Activated CD4-positive, alpha-beta T cell treated with anti-CD3 and anti-CD28 coated beads for 4 hours (primary cell): ENCODE measurements at places on chromosomes 6 and 20.
A peak's percentile ranks its signal among the peaks of the same experiment; 100 is the strongest.

DNA sequence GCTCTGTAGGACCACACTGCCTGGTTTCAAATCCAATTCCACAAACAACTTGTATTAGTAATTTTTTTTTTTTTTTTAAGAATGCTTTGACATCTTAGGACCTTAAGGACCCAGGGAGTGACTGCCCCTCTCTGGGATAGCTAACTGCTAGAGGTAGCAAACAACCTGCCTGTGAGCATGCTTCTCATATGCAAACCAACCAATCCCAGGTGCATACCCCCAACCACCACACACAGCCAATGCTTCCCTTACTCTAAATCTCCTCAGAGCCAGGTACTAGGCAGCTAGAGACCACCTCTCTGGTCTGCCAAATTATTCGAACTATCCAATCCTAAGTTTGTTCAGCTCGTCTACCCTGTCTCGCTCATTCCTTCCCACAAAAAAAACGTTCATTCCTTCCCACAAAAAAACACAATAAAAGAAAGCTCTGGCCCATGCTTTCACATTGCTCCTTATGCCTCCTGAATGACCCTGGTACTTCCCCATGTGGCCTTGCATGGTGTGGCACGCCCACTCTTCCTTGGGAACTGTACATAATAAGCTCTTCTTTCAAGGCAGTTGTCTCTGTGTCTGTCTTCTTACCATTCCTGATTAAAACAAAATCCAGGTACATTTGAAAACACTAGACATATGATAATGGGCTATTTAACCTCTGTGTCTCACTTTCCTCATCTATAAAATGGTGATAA is 6.4 kb downstream of the SERAC1 start:
- no peak for DNase-seq

- no peak for DNase-seq
These were observed 40.6 kb downstream of the HLA-DPB1 start for GRCh38 chr6:33116417-33116816.

GRCh38 chr6:127343809-127344659 is 625 bp upstream of the ECHDC1 start:
- peak; percentile 8 for DNase-seq

DNA sequence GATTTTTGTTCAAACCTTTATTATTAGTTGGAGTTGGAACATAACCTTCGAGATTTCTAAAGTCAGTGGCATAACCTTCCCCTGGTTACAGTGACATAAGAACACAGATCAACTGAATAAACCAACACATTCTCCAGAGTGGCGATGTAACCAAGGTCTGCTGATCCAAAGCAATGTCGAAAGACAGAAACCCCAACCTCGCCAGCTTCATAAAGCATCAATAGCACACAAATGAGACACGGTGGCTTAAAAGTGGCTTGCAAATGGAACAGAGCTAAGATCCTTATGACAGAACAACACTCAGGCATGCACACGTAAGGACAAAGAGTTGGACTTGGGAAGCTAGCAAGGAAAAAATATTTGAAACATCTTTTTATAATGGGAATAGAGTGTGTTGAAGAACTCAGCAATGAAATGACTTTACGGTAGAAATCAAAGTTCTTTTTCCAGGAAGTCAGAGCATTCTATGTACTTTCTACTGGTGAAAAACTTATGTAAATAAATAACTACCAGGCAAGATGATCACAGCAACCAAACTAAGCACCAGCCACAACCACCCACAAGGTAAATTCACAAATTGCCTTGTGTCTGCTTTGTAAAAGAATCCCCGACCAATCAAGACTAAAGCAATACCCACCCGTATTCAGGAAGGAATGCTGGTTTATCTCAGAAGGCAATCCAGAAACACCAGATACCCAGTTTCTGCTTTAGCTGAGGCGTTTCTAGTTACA is 61.0 kb upstream of the NHSL1 start:
- no peak for DNase-seq

GRCh38 chr20:54152227-54153040 is 21.4 kb downstream of the CYP24A1 start:
- no peak for DNase-seq

GRCh38 chr6:16602035-16602434 is 159.2 kb downstream of the ATXN1 start:
- no peak for DNase-seq

- no peak for DNase-seq
These were observed 19.5 kb downstream of the GSTA4 start for GRCh38 chr6:52975580-52975979.

GRCh38 chr6:37168811-37169495 is 999 bp upstream of the PIM1 start:
- peak; percentile 43 for DNase-seq

- peak; percentile 20 for DNase-seq
These were observed 222.6 kb upstream of the TAB2 start for GRCh38 chr6:149094934-149095351.

GRCh38 chr20:20138301-20139064 is 86.2 kb downstream of the CFAP61 start:
- no peak for DNase-seq

- no peak for DNase-seq
These were observed 186.8 kb downstream of the UBE3D start for GRCh38 chr6:82878812-82879211.

DNA sequence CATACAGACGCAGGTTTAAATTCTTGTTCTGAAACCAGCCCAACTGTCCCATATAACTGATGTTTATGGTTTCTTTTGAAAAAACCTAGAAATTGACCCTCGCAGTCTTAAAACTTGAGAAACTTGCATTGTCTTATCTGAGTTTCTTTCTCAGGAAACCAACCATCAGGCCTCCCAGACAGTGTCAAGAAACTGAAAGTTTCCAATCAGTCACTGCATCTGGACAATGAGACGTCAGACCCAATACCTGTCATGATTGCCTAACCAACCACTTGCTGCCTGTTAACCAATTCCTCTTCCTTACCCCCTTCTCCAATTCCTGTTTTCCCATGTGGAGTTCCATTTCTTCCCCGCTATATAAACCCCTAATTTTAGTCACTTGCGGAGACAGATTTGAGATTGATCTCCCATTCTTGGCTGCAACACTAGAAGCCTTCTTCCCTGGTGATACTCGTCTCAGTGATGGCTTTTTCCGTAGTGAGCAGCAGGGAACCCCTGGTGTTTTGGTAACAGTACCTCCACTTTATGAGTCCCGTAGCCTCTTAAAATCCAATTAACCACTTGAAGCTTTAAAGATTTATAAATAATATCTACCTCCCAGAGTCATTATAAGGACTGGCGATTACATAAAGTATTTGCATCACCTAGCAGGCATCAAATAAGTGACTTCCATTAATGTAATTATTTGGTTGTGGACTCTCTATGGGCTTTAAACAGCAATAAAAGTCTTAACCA is 49.3 kb downstream of the GPR63 start:
- DNase-seq: no peak

GRCh38 chr6:166192557-166192956 is 24.9 kb upstream of the TBXT start:
- no peak for DNase-seq

DNA sequence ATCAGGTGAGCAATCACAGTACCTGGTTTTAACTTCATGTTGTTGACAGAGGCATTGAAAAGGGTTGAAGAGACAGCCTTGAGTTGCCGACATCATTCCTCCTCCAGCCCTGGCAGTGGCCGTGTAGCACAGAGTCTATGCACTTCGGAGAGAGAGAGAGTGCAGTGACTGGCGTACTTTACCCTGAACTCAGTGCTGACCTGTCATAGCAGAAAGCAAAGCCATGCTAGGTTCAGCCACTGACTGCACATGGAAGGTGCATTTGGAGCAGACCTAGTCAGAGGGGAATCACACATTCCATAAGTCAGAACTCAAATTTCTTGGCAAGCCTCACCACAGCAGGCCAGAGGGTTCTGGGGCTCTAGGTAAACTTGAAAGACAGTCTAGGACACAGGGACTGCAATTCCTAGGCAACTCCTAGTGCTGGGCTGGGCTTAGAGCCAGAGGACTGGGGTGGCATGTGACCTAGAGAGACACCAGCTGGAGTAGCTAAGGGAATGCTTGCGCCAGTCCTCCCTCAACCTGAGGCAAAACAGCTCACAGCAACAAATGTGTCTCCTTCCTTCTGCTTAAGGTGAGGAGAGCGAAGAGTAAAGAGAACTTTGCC is 69.1 kb downstream of the ELOVL4 start:
- DNase-seq: no peak

DNA sequence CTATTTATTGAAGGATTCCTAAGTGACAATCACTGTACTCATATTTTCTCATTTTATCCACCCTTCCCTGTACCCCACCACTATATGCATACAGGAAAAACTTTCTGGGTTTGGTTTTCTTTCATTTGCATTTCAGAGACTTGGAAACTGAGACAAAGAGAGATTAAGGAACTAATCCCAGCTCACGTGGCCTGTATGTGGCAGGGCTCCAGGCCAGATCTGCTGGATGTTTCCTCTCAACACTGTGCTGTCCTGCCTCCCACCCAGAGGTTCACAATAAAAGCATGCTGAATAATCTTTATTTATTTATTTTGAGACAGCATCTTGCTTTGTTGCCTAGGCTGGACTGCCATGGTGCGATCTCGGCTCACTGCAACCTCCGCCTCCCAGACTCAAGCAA is 50.2 kb downstream of the CEP162 start:
- no peak for DNase-seq

GRCh38 chr6:153150371-153150751 is 19.3 kb upstream of the RGS17 start:
- DNase-seq: no peak

- no peak for DNase-seq
These were observed 14.4 kb downstream of the PTPRA start for GRCh38 chr20:2887715-2888114.

- no peak for DNase-seq
These were observed 74.5 kb upstream of the MARCKS start for GRCh38 chr6:113782636-113783035.

GRCh38 chr6:38483526-38483925 is 156.2 kb downstream of the BTBD9 start:
- no peak for DNase-seq

DNA sequence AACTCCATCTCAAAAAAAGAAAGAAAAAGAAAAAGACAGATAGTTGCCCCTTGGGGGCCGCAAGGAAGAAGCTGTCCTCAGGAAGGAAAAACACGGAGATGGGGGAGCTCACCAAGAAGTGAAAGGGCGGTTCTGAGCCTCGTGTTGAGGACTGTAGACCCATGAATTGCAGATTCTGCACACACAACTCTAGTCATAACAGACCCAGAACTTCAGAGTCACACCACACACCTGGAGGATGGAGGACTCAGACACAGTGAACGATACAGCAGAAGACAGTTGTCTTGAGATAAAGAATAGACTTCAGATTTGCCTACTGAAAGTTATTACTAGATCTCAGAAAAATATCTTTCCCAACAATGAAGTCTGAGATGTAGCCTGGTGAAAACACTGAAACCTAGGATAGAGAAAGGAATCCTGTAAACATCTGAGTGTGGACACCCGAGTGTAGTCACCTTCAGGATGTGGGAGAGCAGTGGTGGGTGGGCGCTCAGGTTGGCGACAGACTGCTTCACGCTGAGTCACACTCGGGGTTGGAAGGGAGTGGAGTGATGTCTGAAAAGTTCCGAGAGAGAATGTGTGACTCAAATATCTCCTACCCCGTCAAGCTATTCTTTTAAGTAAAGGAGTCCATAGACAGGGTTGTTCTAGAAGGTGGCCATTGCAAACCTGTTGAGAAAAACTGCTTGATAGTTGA is 88.1 kb downstream of the MAP3K4 start:
- peak; percentile 65 for DNase-seq

- DNase-seq: no peak
These were observed 32.6 kb downstream of the BMP6 start for GRCh38 chr6:7758456-7758855.

DNA sequence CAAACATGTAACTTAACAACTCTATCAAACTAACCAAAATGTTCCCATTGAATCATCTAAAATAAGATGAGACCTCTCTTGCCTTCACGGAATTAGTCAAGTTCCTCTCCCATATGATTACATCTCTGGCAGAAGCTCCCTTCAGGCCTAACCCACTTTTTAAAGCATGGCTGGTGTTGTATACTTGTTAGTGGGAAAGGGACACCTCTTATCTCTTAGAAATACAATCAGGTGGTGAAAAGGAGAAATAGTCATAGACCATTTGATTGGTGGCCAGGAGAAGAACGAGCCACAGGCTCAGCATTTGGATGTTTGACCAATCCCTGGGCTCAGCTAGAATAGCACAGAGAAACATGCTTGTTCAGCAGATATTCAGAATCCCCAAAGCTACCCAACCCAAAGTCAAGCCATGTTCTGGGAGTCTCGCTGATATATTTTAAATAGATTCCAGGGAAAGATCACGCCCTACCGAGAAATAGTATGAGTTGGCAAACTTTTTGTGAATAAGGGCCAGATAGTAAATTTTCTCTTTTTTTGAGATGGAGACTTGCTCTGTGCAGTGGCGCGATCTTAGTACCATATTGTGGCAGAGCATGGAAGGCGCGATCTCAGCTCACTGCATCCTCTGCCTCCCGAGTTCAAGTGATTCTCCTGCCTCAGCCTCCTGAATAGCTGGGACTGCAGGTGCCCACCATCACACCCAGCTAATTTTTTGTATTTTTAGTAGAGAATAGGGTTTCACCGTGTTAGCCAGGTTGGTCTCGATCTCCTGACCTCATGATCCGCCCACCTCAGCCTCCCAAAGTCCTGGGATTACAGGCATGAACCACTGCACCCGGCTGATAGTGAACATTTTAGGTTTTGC is 126.3 kb upstream of the MYLIP start:
- DNase-seq: no peak

- DNase-seq: no peak
These were observed 576.7 kb upstream of the CITED2 start for GRCh38 chr6:139951172-139951571.

DNA sequence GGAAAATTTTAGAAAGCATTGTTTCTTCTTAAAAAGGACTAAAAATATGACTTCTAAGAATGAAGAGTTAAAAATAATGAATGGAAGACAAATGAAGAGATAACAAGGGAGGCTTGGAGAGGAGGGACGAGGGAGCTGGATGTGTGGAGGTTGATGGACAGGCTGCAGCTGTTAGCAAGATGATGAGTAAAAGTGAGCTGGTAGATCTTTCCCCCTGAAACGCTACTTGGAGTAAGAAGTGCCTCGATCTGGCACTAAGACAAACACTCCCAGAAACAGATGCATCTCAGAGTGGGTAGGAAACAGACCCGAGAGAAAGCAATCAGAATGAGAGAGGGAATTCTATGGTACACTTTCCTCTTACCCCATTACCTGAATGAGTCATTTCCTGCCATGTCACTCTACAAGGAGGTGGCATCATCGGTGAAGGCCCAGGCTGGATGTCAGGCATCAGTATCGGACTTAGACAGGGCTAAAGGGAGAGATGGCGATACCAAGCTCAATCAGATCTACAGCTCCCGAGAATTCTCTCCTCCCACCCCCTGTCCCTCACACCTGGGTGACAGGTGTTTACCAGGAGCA is 154.1 kb upstream of the BMP2 start:
- DNase-seq: no peak

DNA sequence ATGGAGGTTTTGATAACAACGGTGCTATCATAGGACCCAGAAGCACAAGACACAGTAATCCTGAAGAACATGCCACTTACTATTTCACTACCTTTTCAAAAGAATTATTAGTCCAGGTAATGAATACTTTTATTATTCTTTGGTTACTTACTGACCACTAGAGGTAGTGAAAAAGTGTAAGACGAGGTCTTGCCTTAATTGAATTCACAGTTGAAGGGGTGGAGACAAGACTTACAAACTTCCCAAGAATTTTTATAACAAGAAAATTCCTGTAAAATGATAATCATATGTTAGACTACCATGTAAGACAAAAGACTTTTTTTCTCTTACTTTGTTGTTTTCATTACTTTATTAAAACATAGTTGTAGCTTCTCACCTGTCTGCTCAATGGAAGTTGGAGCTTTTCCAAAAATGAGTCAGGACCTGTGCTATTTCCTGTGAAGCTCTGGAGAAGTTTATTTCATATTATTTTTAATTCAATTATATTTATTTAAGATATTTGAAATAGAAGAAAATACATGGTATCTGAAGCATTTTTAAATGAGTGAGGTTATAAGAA is 52.4 kb downstream of the DOP1A start:
- DNase-seq: no peak
